ENCODE measurements at places on chromosomes 11 and 22. TPM values are rescaled to one million over a fixed set of nuclear protein-coding genes. Genes with fewer than 3 reads are reported as not detected.

DNA sequence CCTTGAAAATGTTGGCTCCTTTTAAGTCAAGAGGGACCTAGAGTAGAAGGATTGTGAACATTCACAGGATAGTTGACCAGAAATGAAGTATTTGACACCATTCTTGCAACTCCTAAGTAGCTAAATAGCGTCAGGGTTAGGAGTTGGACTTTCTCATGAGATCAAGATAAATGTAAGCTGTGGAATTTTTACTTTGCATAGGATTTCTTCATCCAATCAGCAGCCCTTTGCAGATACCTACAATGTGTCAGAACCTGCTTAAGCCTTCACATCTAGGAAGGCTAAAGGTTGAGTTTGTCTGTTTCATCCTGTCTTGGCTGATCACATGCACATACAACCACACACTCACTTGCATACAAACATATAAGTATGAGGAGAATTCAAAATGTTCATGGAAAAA lies 32.3 kb downstream of the CD44 start:
- no peak overlapping the region for H3K27ac ChIP-seq
- H3K36me3 ChIP-seq = no peaks in the 10 kb centered on the region
- H3K4me3 ChIP-seq = no peak overlapping the region
- no peak for DNase-seq
- H3K27me3 ChIP-seq = no peaks in the 10 kb centered on the region

RAG2 gene
- total RNA-seq = not detected

CDK2AP2 gene
- total RNA-seq = 36.7 TPM

- H3K4me3 ChIP-seq = no peak overlapping the region
- peak overlapping the region; percentile 26 for H3K27ac ChIP-seq
- H3K36me3 ChIP-seq = no peaks in the 10 kb centered on the region
- DNase-seq = no peak
- no peaks in the 10 kb centered on the region for H3K4me1 ChIP-seq
- no peaks in the 10 kb centered on the region for H3K27me3 ChIP-seq
These were observed 16.6 kb upstream of the BCR start for GRCh38 chr22:23163665-23164064.

GRCh38 chr11:76603202-76603601 lies 67.3 kb downstream of the LRRC32 start:
- no peaks in the 10 kb centered on the region for H3K27me3 ChIP-seq
- no peak for DNase-seq
- H3K4me1 ChIP-seq = peaks cover 40% of the 10 kb centered on the region
- no peak overlapping the region for H3K4me3 ChIP-seq
- H3K27ac ChIP-seq = peak overlapping the region; percentile 72

DNA sequence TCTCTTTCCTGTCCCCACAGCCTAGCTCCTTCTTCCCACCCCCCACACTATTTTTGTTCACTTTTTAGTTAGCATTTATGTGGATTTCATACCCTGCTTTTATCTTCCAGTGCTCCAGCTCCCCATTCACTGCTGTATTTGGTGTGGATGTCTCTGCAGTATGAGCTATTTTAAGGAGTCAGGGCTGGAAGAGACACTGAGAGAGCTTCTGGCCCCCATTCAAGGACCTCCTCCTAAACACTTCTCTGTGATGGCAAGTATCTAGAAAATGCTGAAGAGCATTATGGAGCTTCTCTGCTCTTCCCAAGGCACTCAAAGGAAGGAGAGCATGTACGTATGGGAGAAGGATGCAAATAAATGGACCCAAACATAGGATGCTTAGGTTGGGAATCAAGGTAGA lies 79.5 kb downstream of the RAB30 start:
- H3K27ac ChIP-seq = no peak overlapping the region
- H3K27me3 ChIP-seq = no peaks in the 10 kb centered on the region
- H3K4me3 ChIP-seq = no peak overlapping the region
- H3K36me3 ChIP-seq = no peaks in the 10 kb centered on the region
- no peaks in the 10 kb centered on the region for H3K4me1 ChIP-seq
